ENCODE measurements at places on chromosomes 3 and 15. TPM values are rescaled to one million over a fixed set of nuclear protein-coding genes. Genes with fewer than 3 reads are reported as not detected.

- DNase-seq = no peak
Measured at GRCh38 chr3:138349926-138350665, 1.7 kb downstream of the MRAS start.

- no peak for DNase-seq
Measured at GRCh38 chr3:98761643-98762229, 1.4 kb upstream of the ST3GAL6 start.

DNA sequence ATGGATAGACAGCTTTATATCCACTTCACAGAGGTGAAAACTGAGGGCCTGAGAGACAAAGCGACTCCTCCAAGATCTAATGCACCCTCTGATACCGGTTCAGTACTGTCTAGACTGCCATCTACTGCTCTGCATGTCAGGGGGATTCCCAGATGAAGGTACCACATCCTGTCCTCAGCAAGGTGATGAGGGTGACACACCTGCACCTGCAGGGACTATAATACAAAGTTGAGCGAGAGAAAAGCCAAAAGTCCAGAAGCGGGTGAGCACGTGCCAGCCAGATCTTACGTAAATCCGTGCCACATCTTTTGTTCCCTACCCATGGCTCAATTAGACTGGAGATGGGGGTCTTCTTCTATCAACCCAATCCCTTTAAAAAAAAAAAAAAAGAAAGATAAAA, 32.4 kb upstream of the HES1 start:
- no peak for DNase-seq

DNA sequence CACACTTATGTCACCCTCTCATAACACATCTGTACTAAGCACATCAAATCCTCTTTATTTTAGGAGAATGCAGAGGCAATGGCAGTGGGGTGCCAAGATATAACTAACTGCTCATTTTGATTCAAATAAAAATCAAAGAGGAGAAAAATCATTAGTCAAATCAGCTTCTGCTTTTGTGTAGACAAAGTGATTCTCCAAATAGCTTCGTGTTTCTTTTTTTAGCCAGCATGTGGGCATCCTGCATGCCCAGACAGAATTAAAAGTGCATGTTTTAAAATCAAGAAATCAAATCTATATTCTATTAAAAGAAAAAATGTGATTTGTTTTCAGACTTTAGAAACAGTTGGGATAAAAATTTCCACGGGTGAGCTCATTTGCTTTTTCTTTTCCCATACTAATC, 761.3 kb upstream of the CFAP20DC start:
- no peak for DNase-seq

GRCh38 chr15:38398134-38398533, 55.8 kb upstream of the FAM98B start:
- DNase-seq = no peak

GRCh38 chr3:107512108-107512507, 10.7 kb upstream of the BBX start:
- no peak for DNase-seq

DNA sequence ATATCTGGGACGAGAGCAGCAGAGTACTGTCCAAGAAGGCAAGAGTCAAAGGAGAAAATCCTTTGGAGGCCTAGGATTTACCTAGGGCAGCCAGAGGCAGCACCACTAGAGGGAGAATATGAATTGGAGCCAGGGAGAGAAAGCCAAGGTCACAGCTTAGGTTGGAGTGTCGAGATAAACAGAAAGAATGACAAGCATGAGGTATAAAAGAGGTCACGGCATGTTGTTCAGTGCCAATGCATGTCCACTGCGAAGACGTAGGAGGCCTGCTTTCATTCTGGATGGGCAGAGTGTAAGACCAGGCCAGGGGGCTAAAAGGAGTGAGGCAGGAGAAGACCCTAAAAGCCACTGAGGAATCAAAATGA, 47.2 kb downstream of the THBS1 start:
- DNase-seq = no peak

DNA sequence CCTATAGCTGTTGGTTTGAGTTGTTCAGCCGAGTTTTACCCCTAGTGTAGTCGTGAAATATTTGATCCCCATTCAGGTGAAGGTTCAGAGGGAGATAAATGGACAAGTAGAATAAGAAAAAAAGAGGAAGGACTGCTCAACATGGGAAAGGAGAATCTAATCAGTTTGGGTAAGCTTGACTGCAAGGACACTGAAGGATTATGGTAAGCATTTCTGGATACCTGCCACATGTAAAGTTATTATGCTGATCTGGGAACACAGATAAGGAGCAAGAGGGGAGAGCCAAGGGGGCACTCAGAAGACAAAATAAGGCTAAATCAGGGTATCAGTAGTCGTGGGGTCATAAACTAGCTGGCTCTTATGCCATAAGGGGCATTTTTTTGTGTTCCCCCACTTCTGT, 49.9 kb downstream of the TFG start:
- no peak for DNase-seq

DNA sequence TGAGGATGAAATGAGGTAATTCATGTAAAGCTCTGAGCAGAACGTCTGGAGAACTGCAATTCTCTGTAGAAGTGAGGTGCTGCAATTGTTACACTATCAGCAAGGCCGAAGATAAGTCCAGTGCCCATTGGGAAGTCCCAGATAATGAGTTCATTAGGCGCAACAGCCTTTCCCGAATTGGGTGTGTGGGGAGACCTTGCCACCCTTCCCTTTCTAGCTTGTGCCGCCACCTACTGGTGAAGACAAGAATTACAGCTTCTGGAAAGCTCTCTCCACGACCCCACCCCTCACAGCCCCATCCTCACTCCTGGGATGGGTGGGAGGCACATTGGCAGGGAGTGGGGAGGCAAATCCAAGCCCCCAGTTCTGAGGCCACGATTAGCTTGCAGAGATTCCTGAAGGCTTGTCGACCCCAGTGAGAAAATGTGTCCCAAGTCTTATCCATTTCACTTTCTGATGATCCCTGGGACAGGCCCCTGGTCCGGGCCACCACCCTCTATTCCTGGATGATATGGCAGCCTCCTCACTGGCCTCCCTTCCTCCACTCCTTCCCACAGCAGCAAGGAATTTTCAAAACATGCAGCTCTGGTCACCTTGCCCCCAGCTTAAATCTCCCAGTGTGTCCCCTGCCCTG, 36.4 kb downstream of the FAM3D start:
- peak; percentile 84 for DNase-seq

DNA sequence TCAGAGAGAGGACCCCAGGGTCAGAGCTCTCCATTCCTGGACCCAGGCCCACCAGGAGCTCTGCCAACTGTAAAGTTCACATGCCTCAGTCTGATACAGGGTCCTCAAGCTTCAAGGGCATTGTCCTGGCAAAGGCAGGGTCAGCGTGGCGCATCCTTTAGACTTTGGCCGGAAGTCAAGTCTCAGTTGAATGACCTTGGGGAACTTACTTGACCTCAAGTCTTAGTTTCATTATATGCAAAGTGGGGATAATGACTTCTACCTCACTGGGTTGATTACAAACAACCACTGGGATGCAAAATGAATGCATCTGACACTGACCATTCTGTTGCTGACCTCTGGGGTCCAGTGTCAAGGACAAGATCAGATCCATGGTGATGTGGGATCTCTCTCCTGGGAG, 70.6 kb upstream of the CTSH start:
- no peak for DNase-seq

DNA sequence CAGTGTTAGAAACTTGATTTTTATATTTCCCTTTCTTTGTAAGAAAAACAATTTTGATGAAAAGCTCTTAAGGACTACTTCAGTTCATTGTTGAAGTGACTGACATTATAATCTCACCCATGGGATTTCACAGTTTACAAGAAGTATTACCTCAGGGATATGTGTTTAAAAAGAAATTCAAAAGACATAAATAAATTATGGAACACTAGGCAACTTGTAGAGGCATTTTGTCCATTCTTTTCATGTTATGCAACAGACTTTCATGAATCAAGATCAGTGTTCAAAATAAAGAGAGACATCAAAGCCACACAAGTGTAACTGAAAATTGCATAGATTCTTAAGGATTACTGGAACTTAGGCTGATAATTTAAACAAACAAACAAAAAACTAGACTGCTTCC, 196.8 kb upstream of the AGTR1 start:
- no peak for DNase-seq

The UNC13C gene
- total RNA-seq = 0.08 TPM

The NPAP1 gene
- total RNA-seq = 0.18 TPM

The DUSP7 gene
- total RNA-seq = 21.7 TPM

The RPL29 gene
- 925 TPM for total RNA-seq

The FANCD2OS gene
- total RNA-seq = not detected

The SLC27A2 gene
- total RNA-seq = 0.51 TPM

The ARHGEF26 gene
- 22.9 TPM for total RNA-seq

The ROBO1 gene
- total RNA-seq = 250 TPM
